Right ventricle myocardium inferior (tissue), 1 donor: ENCODE measurements at places on chromosomes 1 and 21.

DNA sequence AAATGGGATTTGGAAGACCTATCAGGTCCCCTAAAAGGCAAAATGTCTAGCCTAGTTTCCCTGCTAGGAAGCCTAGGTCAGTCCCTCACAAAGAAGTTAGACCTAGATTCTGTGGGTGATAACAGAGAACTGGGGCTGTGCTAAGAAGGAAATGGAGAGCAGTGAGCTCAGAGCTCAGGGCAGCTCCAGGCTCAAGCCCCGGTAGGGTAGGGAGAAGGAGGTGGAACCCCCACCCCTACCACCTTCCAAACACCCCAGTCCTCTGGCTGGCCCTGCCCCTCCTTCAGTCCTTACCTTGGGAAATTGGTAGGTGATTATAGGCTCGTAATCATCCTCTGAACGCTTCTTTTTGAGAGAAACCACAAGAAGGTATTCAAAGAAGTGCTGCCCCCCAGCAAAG is 1.1 kb downstream of the DENND2D start:
- no peak for DNase-seq

DNA sequence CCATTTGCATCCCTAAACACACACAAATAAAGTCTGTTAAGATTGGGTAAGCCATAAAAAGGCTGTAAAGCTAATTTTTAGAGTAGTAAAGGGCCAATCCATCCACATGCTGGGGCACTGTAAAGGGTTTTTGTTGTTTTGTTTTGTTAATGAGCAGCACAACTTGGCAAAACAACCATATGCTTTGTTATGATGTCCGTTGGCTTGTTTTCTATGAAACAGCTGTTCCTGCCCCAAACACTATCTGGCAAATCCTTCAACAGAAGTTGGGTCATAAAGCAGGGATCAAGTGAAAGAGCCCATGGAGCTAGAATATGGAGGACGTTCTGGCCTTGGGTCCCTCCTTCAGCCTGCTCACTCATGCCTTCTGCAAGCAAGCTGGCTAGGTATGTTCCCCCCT is 183.6 kb downstream of the APP start:
- no peak for DNase-seq

DNA sequence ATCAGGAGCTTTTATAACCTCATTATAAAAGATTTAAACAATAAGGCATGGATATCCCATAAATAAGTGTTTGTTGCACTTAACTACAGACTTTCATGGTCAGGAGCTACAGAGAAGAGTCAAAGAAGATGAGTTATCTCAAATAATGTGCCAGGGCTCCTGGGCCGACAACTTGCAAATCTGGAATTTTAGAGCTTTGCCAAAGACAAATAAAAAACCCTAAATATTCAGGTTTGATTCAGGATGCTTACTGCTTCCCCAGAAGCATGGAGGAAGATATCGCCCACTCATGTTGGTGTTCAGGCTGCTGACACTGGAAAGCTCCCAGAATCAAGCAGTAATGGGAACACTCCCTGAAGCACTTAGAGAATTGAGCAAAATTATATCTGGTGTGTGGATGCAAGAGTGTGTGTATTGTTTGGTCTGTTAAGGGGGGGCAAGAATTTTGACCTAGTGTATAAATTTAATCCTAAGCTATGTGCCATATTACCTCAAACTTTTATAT is 176.9 kb upstream of the ESRRG start:
- no peak for DNase-seq

- no peak for DNase-seq
Observed at GRCh38 chr1:101142244-101142643, 94.6 kb upstream of the S1PR1 start.

GRCh38 chr1:232292818-232293217 is 337.1 kb downstream of the SIPA1L2 start:
- no peak for DNase-seq

DNA sequence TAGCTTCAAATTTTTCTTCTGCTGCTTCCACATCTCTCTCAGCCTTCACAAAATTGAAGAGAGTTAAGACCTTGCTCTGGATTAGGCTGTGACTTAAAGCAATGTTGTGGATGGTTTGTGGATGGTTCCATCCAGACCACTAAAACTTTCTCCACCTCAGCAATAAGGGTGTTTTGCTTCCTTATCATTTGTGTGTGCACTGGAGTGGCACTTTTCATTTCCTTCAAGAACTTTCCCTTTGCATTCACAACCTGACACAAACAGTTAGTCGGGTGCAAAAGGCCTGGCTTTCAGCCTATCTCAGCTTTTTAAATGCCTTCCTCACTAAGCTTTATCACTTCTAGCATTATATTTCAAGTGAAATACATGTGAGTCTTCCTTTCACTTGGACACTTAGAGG is 30.3 kb downstream of the DENND1B start:
- DNase-seq: no peak

- no peak for DNase-seq
Observed at GRCh38 chr1:33758698-33759097, 105.2 kb upstream of the HMGB4 start.

- DNase-seq: no peak
Observed at GRCh38 chr1:143748906-143749305, 222.9 kb downstream of the FAM72C start.

DNA sequence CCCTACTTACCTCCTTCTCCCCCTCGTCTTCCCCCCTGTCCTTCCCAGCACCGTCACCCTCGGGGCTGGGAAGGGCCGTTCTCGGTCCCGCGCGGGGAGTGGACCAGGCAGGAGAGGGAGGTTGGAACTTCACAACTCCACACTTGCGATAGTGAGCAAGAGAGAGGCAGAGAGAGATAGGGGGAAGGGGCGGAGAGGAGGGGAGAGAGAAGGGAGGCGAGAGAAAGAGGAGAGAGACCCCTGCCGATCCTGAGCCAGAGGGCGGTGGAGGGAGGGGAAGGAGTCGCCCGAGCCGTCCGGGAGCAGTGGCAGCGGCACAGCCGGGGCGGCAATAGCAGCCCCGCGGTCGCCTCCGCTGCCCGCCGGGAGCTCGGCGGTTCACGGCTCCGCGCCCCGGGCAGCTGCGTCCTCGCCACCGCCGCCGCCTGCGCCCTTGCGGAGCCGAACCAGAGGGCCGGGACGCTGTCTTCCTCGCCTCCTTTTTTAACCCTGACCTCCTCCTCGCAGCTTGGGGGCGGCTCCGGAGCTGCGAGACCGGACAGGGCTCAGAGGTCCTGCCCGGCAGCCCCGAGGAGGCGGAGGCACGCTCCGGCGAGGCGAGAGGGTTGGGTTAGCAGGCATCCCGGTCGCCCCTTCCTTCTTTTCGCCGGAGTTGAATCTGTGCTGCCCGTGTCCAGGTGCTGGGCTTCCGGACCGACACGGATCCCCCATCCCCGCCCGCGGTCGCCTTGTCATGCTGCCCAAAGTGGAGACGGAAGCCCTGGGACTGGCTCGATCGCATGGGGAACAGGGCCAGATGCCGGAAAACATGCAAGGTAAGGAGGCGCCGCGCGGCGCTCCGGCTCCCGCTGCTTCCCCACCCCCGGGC is 11.7 kb downstream of the NR5A2 start:
- DNase-seq: peak; percentile 65

- DNase-seq: no peak
Observed at GRCh38 chr21:40373761-40374160, 473.2 kb downstream of the DSCAM start.

GRCh38 chr1:205356440-205357139 is at the start of gene KLHDC8A:
Gene KLHDC8A (minus strand): TSS chr1:205356922. CDS start chr1:205343604, 13,318 bp downstream.
- DNase-seq: no peak

GRCh38 chr1:59332983-59333382 is 36.1 kb downstream of the FGGY start:
- DNase-seq: no peak

DNA sequence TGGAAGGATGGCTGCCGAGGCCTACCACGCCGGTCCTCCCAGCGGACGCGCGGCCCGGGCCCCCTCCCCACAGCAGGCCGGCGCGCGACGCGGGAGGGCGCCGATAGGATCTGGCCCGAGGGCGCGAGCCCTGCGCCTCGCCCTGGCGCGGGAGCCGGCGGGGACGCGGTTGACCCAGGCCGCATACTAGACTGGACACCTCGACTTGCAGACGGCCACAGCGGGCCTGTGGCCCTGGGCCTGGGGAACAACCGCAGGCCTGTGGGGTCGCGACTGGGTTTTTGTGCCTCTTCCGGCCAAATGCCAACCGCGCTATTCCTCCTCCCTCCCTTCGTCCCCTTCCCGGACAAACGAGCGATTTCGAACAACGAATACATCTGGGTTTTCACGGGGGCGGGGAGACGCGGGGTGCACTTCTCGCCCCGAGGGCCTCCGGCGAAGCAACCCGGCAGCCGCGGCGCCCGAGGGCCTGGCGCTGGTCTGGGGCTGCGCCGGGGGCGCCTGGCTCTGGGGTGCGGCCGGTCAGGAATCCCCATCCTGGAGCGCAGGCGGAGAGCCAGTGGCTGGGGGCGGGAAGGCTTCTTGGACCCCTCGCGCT is 2.4 kb downstream of the NHLH2 start:
- no peak for DNase-seq

DNA sequence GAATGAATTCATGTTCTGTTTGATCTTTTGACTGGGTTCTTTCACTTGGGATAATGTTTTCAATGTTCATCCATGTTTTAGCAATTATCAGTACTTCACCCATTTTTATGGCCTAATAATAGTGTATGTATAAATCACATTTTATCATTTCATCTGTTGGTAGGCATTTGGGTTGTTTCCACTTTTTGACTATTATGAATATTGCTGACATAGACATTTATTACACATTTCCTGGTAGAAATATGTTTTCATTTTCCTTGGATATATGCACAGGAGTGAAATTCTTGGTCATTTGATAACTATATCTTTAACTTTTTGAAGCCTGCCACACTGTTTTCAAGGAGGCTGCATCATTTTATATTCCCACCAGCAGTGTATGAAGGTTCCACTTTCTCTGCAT is 79.8 kb downstream of the AXDND1 start:
- no peak for DNase-seq

GRCh38 chr1:58836408-58836807 is 52.6 kb upstream of the JUN start:
- no peak for DNase-seq

- no peak for DNase-seq
Observed at GRCh38 chr1:219374636-219375035, 201.0 kb downstream of the LYPLAL1 start.

- DNase-seq: no peak
Observed at GRCh38 chr1:98323388-98323787, 338.1 kb upstream of the SNX7 start.

- DNase-seq: no peak
Observed at GRCh38 chr1:92961896-92962752, 862 bp upstream of the DIPK1A start.

DNA sequence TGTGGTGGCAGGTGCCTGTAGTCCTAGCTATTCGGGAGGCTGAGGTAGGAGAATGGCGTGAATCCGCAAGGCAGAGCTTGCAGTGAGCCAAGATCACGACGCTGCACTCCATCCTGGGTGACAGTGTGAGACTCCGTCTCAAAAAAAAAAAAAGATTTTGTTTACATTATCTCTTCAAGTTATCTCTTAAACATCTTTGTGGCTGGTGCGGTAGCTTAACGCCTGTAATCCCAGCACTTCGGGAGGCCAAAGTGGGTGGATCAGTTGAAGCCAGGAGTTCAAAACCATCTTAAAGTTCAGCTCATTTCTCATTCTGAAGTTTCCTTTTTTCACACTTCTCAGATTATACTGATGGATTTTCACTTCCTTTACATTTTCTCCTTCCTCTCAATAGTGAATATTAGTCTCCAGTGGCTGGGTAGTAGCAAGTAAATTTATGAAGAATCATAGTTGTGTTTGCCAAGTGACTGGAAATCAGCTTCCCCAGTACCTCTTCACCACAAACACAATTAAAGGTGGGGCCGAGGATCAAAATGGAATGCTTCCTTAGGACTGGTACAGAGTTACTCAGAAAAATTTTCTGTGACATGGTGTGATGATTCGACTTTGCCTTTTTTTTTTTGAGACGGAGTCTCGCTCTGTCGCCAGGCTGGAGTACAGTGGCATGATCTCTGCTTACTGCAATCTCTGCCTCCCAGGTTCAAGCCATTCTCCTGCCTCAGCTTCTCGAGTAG is 13.8 kb downstream of the PIP5K1A start:
- no peak for DNase-seq

- no peak for DNase-seq
Observed at GRCh38 chr1:41833519-41834000, 85.2 kb downstream of the HIVEP3 start.

DNA sequence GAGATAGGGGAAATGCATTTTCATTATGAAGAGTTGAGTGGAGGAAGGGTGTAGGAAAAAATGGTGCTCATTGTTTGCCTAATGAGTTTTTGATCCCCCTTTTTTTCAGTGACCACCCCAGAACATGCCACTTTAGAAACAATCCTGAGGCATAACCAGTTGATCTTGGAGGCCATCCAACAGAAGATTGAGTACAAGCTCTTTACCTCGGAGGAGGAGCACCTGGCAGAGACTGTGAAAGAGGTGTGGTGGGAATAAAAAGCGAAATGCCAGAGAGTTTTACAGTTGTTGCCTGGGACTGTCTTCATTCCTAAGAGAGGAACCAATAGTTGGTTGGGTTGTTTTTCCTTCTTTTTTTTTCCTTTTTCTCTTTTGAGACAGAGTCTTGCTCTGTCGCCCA is 54.3 kb upstream of the EPHA8 start:
- DNase-seq: no peak

GRCh38 chr21:44466351-44466954 is 11.1 kb downstream of the LRRC3 start:
- no peak for DNase-seq

- DNase-seq: no peak
Observed at GRCh38 chr1:111496398-111496797, 7.0 kb downstream of the ADORA3 start.

DNA sequence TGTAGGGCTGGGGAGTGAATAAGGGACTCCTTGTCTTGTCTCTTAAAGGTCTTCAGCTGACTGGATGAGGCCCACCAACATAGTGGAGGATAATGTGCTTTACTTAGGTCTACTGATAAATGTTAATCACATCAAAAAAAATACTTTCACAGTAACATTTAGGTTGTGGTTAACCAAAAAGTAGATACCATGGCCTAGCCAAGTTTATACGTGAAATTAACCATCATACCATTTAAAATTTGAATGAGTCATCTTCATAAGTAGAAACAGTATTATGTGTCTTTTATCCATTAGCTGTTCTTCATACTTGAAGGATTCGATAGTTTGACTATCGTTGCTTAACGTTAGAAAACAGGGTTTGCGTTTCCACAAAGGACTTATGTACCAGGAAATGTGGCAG is 80.9 kb downstream of the MTR start:
- DNase-seq: no peak

GRCh38 chr1:227947676-227948492 is at the start of gene WNT9A:
Gene WNT9A (minus strand): TSS chr1:227947932. CDS start chr1:227947887, 45 bp downstream.
- DNase-seq: peak; percentile 75
